ENCODE measurements at places on chromosomes 11 and 22. TPM values are rescaled to one million over a fixed set of nuclear protein-coding genes. Genes with fewer than 3 reads are reported as not detected.

Gene PDE2A
- total RNA-seq: 8.8 TPM

Gene EIF4ENIF1
- total RNA-seq: 5.8 TPM

DNA sequence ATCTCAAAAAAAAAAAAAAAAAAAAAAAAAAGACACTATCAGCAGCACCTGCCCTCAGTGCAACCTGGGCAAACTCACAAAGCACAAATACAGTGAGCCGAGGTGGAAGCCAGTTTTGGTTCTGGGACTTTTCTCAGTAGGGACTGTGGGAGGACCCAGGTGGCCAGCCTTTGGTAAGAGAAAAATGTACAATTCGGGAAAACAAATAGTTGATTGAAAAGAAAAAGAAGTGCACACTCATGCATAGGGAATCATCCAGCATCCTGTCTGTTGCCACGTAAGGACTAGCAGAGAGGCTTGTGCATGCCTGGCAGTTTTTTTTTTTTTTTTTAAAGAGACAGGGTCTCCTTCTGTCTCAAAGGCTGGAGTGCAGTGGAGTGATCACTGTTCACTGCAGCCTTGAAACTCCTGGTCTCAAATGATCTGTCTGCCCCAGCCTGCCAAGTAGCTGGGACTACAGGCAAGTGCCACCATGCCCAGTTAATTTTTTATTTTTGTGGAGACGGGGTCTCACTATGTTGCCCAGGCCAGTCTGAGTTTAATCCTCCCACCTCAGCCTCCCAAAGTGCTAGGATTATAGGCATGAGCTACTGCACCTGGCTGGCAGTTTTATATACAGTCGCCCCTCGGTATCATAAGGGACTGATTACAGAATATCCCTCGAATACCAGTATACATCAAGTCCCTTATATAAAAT is 36.7 kb downstream of the TPST2 start:
- DNase-seq: peak; percentile 60

GRCh38 chr22:37625737-37626136 is 13.7 kb upstream of the SH3BP1 start:
- DNase-seq: no peak

DNA sequence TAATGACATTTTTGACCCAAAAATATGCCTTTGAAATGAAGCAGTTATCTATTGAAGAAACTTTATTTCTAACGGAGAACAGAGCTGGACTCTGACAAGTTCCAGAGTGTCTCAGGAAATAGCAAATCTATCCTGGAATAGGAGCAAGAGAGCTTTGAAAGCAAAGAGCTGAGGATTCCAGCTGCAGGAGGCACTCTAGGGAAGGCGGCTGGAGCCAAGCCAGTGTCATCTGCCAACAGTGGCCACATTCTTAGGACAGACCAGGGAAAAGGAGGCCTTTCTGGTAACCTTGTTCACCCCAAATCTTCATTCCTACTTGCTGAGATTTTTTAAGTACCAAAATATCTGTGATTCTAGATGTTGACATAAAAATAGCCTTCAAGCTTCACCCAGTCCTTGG is 493.5 kb upstream of the B3GAT1 start:
- DNase-seq: no peak

All from A172 (cell line).